ENCODE measurements at places on chromosomes 5 and 9. TPM values are rescaled to one million over a fixed set of nuclear protein-coding genes. Genes with fewer than 3 reads are reported as not detected.

The EGFLAM gene
- total RNA-seq = not detected

DNA sequence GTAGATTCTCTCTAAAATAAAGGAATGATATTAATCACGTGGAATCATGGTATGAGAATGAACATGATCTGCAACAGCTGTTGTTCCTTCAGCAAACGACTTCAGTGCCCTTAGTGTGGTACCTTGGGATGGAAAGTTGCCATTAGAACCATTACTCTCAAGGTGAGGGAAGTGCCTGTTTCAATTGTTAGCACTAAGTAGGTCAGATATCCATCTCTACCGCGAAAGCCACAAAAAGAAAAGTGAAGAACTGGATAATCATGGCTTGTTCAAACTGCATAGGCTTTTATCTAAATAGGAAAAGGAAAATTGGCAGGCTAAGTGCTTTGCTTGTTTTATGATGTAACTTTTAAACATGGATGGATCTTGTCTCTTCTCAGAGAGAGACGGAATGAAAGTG lies 380.7 kb downstream of the MRPS30 start:
- no peak overlapping the region for H3K27ac ChIP-seq
- H3K4me3 ChIP-seq = no peak overlapping the region
- H3K27me3 ChIP-seq = no peaks in the 10 kb centered on the region
- H3K4me1 ChIP-seq = no peaks in the 10 kb centered on the region

GRCh38 chr9:14312719-14313377 lies 1.1 kb downstream of the NFIB start:
- H3K4me3 ChIP-seq = no peak overlapping the region
- peaks cover 4% of the 10 kb centered on the region for H3K4me1 ChIP-seq
- H3K36me3 ChIP-seq = no peaks in the 10 kb centered on the region
- peaks cover 23% of the 10 kb centered on the region for H3K27me3 ChIP-seq

DNA sequence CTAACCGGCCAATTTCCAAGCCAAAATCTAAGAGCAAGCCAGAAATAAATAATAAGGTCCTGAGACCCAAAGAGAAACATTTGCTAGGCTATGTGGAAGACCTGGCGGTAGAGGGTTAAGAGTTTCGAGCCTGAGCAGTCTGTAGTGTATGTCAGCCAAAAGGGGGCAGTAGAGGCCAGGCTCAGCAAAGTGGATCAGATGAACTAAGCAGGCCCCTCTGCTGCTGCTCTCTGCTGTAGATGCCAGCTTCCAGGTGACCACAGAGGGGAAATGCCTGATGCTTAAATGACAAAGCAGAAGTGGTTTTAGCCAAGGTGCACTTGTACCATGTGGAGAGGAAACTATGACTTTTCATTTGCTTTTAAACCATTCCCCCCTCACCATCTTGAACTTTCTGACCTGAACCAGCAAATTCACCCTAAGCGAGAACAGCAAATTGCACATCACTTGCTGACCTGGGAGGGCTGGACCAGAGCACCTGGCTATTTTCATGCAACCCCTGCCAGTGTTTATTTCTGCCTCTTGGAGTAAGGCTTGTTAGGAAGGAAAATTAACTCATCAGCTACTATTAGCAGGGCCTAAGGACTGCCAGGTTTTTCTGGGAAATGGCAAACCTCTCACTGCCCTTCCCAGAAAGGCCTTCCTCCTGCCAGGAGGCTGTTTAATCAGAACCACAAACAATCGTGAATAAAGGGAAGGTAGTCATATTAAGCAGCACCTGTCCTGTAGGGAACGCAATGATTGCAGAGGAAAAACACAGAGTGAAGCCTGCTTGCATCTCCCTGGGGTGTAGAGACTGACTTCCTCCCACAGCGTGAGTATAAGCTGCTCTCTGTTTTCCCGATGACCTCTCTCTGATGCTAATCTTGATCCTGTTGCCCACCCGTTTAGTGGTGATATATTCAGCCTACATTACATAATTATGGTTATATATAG lies 818.2 kb downstream of the TLR4 start:
- DNase-seq = no peak
- no peaks in the 10 kb centered on the region for H3K36me3 ChIP-seq
- H3K4me3 ChIP-seq = no peak overlapping the region

GRCh38 chr5:102306121-102306520 lies 10.0 kb upstream of the SLCO4C1 start:
- H3K27me3 ChIP-seq = no peaks in the 10 kb centered on the region
- no peaks in the 10 kb centered on the region for H3K36me3 ChIP-seq
- H3K27ac ChIP-seq = no peak overlapping the region
- no peak for DNase-seq

GRCh38 chr5:166535641-166536040 lies 1755.8 kb upstream of the WWC1 start:
- no peaks in the 10 kb centered on the region for H3K4me1 ChIP-seq
- no peaks in the 10 kb centered on the region for H3K36me3 ChIP-seq

- H3K4me3 ChIP-seq = no peak overlapping the region
- H3K27me3 ChIP-seq = no peaks in the 10 kb centered on the region
- no peak overlapping the region for H3K27ac ChIP-seq
- peaks cover 11% of the 10 kb centered on the region for H3K4me1 ChIP-seq
These were observed 4.1 kb downstream of the LRSAM1 start for GRCh38 chr9:127455324-127455992.

The ALG2 gene
- 30.1 TPM for total RNA-seq

DNA sequence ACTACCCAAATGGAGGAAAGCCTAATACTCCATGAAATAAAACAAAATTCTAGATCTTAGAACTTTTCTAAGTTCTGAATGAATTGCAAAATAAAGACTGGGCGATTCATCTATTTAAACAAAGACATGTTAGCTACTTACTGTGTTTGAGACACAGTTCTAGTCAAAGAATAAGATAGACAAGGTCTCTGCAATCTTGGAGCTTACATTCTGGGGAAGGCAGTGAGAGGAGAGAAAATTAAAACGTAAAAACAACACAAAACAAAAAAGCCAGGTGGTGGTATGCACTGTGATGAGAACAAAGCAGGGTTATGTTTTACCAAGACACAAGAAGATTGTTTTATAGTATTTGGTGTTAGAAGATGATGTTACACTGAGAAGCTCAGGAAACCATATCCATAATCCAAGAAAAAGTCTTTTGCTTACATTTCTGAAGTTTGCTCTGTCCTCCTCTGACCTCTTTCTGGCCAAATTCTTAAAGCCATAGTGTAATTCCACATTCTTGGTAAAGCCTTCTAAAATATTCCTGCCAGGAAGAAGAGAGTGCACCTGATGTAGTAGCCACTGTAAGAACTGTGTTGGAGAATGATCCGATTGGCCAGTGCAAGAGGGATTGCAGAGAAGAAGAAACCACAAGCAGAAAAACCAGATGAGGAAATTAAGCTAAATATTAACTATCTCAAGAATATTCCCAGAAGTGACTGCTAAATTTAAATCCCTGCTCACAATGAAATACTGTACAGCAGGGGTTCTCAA lies 218.4 kb downstream of the PCSK1 start:
- H3K27me3 ChIP-seq = no peaks in the 10 kb centered on the region
- no peaks in the 10 kb centered on the region for H3K36me3 ChIP-seq
- no peak overlapping the region for H3K27ac ChIP-seq
- H3K4me3 ChIP-seq = no peak overlapping the region

The CDO1 gene
- total RNA-seq = 0.16 TPM

- no peaks in the 10 kb centered on the region for H3K27me3 ChIP-seq
- peaks cover 21% of the 10 kb centered on the region for H3K4me1 ChIP-seq
- no peak for DNase-seq
- peaks cover 26% of the 10 kb centered on the region for H3K36me3 ChIP-seq
These were observed 1.6 kb downstream of the HINT1 start for GRCh38 chr5:131163276-131164119.

The CAVIN4 gene
- 0.26 TPM for total RNA-seq

The FBLL1 gene
- not detected for total RNA-seq

GRCh38 chr5:31119938-31120641 lies 73.4 kb upstream of the CDH6 start:
- H3K4me1 ChIP-seq = no peaks in the 10 kb centered on the region
- H3K4me3 ChIP-seq = no peak overlapping the region
- no peaks in the 10 kb centered on the region for H3K27me3 ChIP-seq
- no peak overlapping the region for H3K27ac ChIP-seq
- no peak for DNase-seq
- H3K36me3 ChIP-seq = no peaks in the 10 kb centered on the region

DNA sequence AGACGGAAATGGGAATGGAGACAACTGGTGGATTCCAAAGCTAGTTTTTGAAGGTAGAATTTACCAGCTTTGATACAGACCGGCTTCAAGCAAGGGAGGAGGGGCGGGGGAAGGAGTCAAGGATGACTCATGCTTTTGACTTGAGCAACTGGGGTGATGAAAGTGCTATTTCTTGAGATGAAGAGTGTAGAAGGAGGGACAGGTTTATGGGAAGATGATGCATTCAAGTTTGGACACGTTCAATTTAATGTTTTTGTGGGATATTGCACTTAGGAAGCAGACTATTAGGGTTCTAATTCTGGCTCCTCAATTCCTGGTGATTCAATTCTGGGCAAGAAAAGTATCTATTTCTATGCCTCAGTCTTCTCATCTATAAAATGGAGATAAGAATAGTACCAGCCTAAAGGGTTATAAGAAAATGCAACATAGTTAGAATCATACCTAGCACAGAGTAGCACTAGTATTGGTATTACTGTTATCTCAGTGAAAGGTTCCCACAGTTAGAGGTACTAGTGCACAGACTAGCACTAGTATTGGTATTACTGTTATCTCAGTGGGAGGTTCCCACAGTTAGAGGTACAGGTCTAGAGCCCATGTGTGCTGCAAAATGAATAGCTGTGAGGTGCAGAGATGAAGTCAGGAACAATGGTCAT lies 4.6 kb downstream of the NIPAL4 start:
- H3K36me3 ChIP-seq = no peaks in the 10 kb centered on the region
- peaks cover 12% of the 10 kb centered on the region for H3K27me3 ChIP-seq
- peaks cover 9% of the 10 kb centered on the region for H3K4me1 ChIP-seq
- no peak overlapping the region for H3K27ac ChIP-seq

DNA sequence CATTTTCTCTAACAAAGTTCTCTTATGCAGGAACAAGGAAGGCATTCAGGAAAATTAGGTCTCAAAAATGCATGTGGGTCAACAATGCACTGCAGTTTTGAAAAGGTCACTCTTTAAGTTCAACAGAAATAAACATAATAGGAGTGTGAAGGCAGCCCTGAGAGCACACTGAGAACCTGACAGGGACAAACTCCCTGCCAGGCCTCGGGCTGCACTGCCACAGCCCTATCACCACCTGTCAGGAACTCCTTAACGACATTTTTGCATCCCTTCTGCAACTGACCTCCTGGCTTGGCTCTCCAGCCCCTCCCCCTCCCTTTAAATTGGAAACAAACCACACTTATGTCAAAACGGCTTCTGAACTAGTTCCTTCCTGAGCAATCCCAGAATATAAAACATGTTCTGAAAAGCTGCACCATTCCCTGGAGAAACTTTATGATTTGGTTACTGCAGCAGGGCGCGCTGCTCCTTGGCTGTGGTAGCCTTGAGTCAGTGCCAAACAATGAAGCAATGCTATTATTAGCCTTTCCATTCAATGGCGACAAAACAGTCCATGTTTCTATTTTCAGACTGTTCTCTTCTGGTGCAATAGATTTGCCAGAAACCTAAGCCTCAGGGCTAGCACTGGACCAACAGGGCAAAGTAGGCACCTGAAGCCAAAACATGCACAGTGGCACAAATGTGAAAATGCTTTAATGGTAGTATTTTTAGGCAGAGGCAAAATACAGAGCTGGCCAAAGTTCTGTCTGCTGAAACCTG lies 160.1 kb upstream of the ZNF608 start:
- no peak overlapping the region for H3K4me3 ChIP-seq
- no peaks in the 10 kb centered on the region for H3K36me3 ChIP-seq
- no peak for DNase-seq
- H3K4me1 ChIP-seq = no peaks in the 10 kb centered on the region

The CDKN2B gene
- not detected for total RNA-seq

The CA9 gene
- 0.75 TPM for total RNA-seq
